ENCODE measurements at places on chromosomes 5 and 9.

DNA sequence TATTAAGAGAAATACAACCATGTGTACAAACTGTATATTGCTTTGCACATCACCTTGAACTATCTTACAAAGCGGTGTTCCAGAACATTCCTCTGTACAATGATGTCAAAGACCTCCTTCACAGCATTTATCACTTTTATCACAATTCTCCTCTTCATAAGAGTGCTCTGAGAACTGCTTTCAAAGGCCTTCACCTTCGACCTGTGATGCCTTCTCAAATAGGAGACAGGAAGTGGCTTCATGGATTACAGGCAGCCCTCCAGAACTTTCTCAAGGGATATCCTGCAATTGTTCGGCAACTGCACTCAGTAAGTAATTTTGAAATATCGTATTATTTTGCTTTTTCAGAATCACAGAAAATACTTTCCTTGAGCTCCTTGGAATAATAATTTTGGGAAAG, 68.0 kb upstream of the IL7R start:
- DNase-seq: no peak

- DNase-seq: no peak
Measured at GRCh38 chr5:150448952-150449516, 505 bp downstream of the RPS14 start.

DNA sequence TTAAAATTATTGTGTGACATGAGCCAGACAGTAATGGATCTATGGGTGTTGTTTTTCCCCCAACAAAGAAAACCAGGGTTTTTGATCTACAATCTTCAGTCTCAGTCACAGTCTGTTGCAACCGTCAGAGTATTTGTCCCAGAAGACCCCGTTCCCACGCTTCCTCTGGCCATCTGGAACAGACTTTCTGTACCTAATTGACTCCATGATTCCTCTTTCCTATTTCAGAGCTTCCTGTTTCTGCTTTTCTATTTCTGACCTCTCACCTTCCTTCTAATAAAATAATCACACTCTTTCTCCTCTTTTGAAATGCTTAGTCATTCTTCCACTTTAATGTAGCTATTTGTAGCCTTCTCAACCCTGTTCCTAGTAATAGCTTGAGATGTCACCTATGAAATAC, 1044.8 kb downstream of the DTWD2 start:
- no peak for DNase-seq

GRCh38 chr9:96217754-96218693, 84.0 kb downstream of the HSD17B3 start:
- DNase-seq: peak; percentile 51

DNA sequence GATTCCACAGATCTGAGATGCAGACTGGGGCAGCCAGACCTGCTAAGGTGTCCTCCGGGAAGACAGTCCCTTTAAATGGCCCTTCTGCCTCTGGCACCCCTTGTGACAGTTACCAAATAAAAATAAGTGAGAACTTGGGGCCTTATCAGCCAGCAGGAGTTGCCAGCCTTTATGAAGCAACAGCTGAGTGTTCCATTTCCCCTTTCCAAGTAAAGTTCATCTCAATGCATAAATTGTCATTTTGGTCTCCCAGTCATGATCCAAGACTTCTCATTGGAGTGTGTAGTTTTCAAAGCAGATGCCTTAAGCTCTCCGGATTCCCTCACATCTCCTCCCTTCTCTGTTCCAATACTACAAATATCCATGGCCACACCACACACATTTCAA, 4.1 kb downstream of the PTCH1 start:
- no peak for DNase-seq

- DNase-seq: no peak
Measured at GRCh38 chr5:123436201-123436600, 13.0 kb upstream of the CEP120 start.

DNA sequence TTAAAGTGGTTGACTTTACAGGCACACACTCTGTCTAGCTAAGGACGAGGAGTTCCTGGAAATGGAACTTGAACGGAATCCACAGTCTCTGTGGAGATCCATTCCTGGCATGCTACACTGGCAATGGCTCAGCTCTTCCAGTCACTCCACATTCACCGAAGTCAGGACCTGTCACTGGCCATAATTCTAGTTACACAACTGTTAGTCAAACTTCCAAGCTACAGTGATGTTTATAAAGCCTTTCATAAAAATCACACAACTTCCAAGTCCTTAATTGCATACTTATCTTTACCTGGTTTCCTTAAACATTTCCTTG, 15.7 kb downstream of the CDC14B start:
- no peak for DNase-seq

- DNase-seq: no peak
Measured at GRCh38 chr5:11212706-11213105, 451.7 kb upstream of the DAP start.

GRCh38 chr5:141637767-141638419, 1.1 kb downstream of the RELL2 start:
- DNase-seq: no peak

- DNase-seq: no peak
Measured at GRCh38 chr5:154485096-154485491, 7.1 kb upstream of the HAND1 start.

DNA sequence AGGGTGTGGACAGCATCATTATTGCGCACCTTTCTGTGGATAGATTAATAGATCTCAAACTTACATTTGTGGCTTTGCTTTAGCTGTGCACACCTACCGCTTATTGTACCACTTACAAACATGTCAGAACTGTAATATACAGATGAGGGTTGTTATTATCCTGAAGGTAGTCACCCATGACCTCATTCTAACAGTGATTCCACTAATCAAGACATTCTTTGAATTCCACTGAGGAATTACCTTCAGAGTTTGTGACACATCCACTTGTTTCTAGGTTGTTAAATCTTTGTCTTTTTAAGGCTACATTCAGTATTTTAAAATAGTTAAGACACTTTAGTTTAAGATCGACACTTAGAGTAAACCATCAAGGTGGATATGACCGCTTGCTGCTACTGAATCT, 7.8 kb downstream of the KCNV2 start:
- DNase-seq: no peak

DNA sequence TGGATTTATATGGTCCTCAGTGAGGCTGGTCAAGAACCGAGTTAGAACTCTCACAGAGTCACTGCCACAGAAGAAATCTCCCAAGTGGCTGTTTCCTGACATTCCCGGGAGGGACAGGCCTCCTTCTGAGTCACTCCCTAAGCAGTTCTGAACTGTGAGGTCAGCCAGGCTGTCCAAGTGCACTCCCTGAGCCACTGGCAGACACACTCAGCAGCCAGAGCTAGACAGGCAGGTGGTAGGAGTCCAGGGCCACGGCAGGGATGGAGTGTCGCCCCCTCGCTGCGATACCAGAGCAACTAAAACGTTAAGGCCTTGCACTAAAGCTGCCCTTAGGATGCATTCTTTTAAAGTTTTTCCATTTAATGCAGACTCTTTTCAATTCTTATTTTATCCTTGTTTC, 3.4 kb downstream of the IL4 start:
- no peak for DNase-seq

- no peak for DNase-seq
Measured at GRCh38 chr5:86447362-86447761, 170.4 kb upstream of the COX7C start.

- DNase-seq: no peak
Measured at GRCh38 chr9:130346431-130346830, 80.9 kb downstream of the HMCN2 start.

GRCh38 chr5:148778882-148779281, 47.5 kb upstream of the ADRB2 start:
- no peak for DNase-seq

- DNase-seq: no peak
Measured at GRCh38 chr5:113182658-113183344, 206.2 kb downstream of the DCP2 start.

- DNase-seq: no peak
Measured at GRCh38 chr9:124790801-124791505, 14.0 kb downstream of the OLFML2A start.

DNA sequence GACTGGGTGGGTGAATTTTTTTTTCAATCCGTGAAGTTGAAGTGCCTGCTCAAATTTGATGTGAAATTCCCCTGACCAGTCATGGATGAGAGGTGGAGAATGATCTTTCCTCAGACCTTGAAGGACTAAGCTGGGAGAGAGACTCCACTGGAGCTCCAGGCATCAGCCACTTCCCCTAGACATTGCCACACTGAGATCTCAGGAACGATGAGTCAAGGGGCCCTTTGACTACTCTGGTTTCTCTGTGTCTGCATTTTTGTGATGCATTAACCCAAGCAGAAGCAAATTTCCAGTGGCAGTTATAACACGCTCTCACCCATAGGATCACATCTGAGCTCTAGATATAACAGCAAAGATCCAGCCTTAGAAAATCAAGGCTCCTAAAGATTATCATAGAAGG, 171.2 kb upstream of the KIF2A start:
- DNase-seq: no peak

DNA sequence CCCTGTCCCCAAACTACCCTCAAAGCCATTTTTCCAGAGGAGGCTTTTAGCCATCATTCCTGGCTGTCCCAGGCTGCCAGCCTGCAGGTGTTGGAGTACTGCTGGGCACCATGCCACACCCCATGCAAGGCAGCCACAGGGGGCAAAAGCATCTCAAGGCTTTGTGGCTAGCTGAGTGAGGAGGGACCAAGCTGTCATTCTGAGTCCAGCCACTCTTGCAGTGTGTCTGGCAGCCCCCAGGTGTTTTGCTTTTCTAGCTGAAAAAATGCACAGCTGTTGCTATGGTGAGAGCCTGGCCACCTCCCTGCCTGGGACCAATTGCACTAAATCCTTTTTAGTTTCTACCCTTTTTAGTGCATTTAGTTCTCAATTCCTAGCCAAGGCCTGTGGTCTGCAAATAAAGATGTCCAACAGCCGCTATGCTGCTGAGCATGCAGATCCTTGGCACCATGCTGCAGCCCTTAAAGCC, 50.4 kb upstream of the PTGS1 start:
- no peak for DNase-seq

DNA sequence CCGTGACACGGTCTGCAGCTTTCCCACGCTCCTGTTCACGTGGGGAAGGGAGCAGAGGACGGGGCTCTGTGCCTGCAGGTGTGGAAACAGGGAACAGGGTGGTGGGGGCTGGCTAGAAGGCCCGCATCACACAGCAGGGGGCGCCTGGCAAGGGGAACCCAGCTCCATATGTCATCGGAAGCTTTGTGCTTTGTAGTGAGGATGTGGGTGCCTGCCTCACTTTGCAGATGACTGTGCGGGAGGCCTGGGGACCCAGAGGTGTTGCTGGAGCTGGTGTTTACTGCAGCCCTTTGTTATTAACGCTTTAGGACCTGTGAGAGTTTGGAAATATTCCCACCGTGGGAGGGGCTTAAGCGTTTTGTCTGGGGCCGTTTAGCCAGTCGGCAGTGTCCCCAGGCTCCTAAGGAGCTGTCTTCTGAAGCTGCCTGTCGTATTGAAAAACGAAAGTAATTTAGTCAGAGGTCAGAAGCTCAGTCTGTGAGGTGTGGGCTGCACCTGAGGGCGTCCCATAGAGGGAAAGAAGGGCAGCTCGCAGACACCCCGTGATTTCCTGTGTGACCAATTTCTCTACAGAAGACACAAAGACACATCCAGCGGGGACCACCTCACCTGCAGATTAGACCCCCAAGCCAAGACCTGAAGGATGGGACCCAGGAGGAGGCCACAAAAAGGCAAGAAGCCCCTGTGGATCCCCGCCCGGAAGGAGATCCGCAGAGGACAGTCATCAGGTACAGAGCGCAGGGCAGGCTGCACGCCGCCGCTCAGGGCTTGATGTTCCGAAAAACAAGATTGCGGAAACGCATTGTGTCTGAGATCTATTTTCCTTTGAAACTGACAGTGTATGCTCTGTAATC, 9.1 kb downstream of the MAN1B1 start:
- DNase-seq: peak; percentile 58

- DNase-seq: no peak
Measured at GRCh38 chr5:177604116-177604521, 4.2 kb downstream of the B4GALT7 start.

GRCh38 chr5:63029891-63030290, 451.3 kb downstream of the LRRC70 start:
- DNase-seq: no peak

GRCh38 chr5:129133553-129133952, 39.0 kb downstream of the ISOC1 start:
- no peak for DNase-seq

DNA sequence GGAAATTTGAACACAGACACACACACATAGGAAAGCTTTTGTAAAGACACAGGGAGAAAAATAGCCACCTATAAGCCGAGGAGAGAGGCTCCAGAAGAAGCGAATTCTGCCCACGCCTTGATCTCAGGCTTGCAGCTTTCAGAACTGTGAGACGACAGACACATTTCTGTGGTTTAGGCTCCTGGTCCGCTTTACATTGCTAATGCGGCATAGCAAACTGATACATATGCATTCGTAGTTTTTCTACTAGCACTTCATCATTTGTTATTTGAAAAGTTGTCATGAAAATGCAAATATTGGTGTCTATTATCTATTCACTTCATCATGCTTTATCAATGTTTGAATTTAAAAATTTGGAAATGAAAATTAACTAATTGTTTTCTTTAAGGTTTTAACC, 674.9 kb downstream of the SEMA5A start:
- no peak for DNase-seq

DNA sequence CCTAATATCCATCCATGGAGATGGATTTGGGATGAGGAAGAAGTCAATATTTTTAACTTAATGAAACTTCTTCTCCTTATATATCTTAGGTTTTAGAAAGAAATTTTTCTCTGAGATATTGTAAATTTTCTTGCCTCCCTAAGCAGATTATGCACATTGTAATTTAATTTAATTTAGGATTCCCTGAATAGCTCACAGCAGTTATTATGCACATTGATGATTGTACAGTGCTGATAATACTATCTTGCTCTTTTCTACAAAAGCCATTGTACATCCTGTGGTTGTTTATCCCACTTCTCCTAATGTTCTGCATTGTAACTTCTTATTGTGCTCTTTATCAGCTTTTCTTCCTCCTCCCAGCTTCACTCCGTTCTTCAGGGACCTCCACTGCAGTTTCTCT, 410.4 kb upstream of the WWC1 start:
- no peak for DNase-seq

DNA sequence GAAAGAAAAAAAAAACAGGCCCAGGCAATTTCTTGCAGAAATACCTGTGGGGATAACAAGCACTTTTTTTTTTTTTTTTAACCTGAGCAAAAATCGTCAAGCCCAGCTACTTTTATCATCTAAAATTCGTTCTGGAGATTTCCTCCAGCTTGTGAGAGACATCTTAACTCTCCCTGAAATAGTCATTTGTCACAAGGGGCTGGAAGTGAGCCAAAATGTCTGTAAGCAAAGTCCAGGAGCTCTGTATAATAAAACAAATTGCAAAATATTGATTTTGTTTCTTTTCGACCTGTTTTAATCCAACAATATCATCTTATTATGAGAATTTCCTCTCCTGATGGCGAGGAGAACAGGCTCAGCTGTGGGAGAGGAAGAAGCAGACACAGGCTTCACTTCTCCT, 168.4 kb downstream of the TTLL11 start:
- no peak for DNase-seq

DNA sequence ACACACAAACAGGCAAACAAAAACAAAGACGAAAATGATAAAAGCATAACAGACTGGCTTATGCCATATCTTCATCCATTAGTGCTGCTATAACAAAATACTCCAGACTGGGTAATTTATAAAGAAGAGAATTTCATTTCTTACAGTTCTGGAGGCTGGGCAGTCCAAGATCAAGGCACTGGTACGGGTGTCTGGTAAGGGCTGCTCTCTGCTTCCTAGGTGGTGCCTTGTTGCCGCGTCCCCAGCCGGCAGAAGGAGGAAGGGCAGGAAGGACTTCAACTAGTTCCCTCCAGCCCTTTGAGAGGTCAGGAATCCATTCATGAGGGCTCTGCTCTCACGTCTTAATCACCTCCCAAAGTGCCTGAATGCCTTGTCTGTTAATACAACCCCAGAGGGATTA, 122.6 kb downstream of the BOD1 start:
- DNase-seq: no peak

GRCh38 chr5:131610198-131611063, 24.6 kb downstream of the RAPGEF6 start:
- DNase-seq: no peak

All from stimulated activated CD8-positive, alpha-beta memory T cell treated with anti-CD3 and anti-CD28 coated beads, Interleukin-4, amount 100 ng/mL, for 1 hour (primary cell).